ENCODE measurements at places on chromosomes 12 and 14.

GRCh38 chr12:113874999-113875561 is 91.0 kb downstream of the RBM19 start:
- DNase-seq, result no peak

DNA sequence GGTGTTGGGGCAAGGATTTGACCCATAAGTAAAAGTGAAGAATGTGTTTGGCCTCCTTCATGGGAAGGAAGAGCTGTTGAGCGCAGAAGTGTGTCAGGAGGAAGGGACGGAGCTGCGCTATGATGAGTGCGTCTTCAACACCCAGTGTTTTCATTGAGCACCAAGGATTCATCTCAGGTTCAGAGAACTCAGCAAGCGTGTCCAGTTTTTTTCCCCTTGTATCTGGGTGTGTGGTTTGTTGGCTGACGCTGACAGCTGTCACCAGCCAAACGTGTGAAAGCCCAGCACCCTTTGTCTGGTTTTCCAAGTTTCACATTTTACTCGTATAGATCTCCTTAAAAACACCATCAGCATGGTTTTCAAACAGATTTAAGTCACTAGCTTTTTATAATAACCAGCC is 12.3 kb downstream of the EP400 start:
- DNase-seq, result no peak

- no peak for DNase-seq
Measured at GRCh38 chr12:122459211-122459610, 36.7 kb upstream of the CLIP1 start.

GRCh38 chr12:13154831-13155230 is 41.7 kb upstream of the EMP1 start:
- DNase-seq, result no peak

DNA sequence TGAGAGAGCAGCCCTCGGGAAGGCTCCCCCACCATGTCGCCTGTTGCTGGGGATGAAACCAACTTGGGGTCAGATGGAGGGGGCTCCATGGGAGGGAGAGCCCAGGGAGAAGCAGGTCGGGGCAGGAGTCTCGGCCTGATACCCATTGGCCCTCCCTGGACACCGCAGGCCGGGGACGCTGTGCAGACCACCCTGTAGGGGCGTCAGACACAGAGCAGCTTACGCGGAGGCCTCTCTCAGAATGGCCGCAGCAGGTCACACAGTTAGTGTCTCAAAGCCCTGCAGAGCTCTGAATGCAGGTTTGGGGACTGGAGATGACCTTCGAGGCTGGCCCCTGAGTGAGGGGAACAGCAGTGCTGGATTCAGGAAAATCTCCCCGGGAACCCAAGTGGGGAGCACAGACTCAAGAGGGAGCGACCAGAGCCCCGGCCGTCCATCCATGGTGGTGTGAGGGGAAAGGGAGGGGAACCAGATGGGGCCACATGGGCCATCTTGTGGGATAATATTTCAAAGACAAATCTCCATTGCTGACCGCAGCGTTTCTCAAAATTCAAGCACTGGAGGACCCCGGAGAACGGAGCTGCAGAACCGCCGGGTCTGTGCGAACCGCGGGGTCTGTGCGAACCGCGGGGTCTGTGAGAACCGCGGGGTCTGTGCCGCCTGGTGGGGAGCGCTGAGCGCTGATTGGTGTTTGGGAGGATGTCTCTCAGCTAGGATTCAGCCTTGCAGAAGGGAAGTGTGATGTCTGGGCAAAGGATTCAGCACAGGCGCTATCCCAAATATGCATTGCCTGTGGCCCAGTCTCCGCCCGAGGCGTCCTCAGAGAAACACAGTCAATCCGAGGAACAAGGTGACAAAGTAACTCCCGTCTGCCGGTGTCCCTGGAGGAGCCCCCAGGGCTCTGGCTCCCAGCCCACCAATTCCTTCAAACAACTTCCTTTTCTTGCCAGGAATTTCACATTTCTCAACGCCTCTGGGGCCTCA is 324.4 kb upstream of the RTL1 start:
- no peak for DNase-seq

GRCh38 chr12:41076114-41076513 is 112.0 kb upstream of the PDZRN4 start:
- no peak for DNase-seq

DNA sequence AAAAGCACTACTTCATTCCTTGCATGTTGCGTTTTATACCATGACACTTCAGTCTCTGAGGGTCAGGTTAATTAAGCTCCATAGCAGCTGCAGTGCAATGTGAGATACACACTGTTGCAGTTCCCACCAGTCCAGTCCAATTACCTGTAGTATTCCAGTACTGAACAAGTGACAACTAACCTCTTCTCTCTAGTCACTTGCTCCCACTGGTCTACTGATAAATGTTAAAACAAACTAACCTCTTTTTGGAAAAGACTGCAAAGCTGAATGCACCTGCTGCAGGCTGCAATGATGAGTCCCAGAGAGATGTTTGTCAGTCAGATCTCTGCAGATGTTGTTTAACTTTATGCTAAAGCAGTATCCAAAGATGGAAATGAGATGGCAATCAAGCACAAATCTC is 7.9 kb downstream of the NOVA1 start:
- no peak for DNase-seq

DNA sequence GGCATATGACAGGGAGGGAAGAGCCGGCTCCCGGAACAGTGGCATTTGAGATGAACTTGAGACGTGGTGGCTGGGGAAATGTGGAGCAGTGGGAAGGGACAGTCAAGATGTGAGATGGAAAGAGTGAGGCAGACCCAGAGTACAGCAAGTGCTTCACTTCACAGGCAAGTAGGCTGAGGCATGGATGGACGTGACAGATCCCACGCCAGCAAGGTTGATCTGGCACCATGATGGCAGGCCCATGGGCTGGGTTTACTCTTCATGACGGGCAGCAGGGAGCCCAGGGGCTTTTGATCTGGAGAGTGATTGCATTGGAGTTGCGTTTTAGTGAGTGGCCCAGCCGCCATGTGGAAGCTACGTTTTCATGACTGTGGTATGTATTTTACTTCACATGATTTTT is 17.9 kb upstream of the EML1 start:
- DNase-seq, result no peak

GRCh38 chr12:51262758-51263177 is 7.4 kb downstream of the SMAGP start:
- no peak for DNase-seq

Data from dorsolateral prefrontal cortex (tissue), 122 donors.